Stimulated activated CD4-positive, alpha-beta T cell treated with anti-CD3 and anti-CD28 coated beads, Interleukin-15, amount 100 ng/mL, for 1 hour (primary cell): ENCODE measurements at places on chromosomes 11 and 22.

GRCh38 chr11:2678396-2678795 lies 21.4 kb downstream of the KCNQ1OT1 start:
- no peak for DNase-seq

DNA sequence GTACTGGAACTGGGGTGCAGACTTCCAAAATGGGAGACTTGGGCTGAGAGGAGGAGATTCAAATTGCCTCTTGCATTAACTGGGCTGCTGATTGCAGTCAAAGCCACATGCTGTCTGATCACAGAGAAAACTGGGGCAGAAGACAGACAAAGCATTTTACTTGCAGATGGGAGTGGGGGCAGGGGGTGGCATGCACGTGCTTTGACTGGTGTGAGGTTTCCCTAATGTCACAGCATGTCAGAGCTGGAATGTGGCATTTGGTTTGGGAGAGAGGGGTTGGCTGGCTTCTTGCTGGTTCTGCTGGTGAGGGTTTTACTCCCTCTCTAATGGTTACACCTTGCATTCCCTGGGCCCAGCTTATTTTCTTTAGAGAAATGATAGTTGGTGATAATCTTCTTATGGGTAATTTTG lies 2.9 kb downstream of the TUB start:
- DNase-seq: no peak

GRCh38 chr11:8581300-8581699 lies 12.7 kb downstream of the STK33 start:
- no peak for DNase-seq

- no peak for DNase-seq
Observed at GRCh38 chr22:22369964-22370270, 125.3 kb downstream of the VPREB1 start.

DNA sequence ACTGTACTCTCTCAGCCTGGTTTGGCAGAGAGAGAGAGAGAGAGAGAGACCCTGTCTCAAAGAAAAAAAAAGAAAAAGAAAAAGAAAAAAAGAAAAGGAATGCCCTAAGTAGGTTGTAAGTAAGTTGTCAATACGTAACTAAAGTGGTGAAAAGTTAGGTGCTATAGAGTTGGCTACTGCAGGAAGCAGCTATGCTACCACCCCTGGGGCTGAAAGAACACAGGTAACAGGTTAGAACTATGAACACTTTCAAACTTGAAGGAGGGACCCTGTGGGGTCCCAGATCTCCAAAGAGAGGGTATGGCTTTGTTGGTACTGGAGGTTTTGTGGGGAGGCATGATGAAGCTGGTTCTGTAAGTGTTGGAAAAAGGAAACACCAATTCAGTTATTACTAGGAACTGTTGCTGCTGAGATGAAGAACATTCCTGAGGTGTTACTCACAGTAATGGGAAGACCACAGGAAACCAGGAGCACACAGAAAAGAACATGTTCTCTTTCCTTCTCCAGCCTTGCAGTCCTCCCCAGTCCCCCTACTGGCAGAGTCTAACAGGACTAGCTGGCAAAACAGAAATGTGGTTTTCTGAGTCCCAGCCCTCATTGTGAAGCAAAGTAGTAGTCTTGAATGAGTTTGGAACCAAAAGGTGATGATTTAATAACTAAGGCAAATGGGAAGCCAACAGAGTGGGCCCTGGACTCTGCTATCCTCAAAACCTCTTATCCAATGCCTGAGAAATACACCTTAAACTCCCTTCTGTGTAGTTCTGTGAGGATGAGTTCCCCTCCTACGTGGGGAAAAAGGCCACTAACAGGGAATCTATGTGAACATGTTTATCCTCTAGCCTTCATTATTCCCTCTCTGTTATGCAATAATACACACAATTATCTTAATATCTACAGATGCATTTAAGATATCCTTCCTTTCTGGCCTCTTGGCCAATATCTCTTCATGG lies 427.0 kb upstream of the DDI1 start:
- DNase-seq: no peak

GRCh38 chr11:58671983-58672633 lies 49.6 kb downstream of the CNTF start:
- no peak for DNase-seq

DNA sequence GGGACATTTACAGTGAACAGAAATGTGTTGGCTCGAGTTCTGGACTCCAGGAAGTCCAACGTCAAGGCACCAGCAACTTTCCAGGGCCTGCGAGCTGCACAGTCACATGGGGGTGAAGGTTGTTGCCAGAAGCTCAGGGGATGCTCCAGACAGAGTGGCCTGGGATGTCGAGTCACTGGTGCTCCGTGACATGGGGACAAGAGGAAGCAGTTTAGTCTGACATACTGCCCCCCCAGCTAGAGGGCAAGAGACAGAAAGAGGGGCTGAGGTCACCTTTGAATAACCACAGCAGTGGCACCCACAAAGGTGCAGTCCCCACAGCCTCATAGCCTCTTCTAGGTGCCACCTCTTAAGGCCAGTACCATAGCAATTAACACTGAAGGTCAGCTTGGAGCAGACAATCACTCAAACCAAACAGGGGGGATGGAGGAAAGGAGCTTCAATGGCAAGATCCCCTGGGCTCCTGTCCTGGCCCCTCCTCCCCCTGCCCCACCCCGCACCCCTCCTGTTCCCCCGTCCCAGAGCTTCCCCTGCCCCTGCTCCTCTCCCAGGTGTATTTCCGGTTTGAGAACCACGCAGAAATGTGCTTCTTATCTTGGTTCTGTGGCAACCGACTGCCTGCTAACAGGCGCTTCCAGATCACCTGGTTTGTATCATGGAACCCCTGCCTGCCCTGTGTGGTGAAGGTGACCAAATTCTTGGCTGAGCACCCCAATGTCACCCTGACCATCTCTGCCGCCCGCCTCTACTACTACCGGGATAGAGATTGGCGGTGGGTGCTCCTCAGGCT lies 3.8 kb downstream of the APOBEC3D start:
- DNase-seq: no peak

DNA sequence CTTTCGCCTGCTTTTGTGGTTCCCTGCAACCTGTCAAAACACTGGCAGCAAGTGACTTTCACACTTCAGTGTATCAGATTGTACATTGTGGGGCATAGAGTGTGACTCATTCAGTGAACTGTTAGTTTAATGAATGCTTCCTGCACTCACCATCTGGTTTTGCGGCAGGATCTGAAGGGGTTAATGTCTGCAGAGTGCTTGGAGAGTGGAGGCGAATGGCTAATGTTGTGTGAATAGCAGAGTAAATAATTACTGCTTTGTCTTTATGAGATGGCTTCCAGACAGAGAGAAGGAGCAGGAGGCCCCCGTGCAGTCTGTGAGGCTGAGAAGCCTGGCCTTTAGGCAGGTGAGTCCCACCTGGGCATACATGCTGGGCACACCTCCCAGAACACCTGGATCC lies 454.3 kb upstream of the KIRREL3 start:
- DNase-seq: no peak

- no peak for DNase-seq
Observed at GRCh38 chr11:77806415-77806814, 14.1 kb downstream of the RSF1 start.

GRCh38 chr11:118916842-118917388 lies 8.8 kb downstream of the BCL9L start:
- DNase-seq: no peak

- no peak for DNase-seq
Observed at GRCh38 chr11:19812710-19813109, 100.1 kb downstream of the NAV2 start.

- no peak for DNase-seq
Observed at GRCh38 chr22:17471886-17472535, 91.3 kb upstream of the SLC25A18 start.

- DNase-seq: no peak
Observed at GRCh38 chr11:11502263-11502861, 119.4 kb downstream of the GALNT18 start.

DNA sequence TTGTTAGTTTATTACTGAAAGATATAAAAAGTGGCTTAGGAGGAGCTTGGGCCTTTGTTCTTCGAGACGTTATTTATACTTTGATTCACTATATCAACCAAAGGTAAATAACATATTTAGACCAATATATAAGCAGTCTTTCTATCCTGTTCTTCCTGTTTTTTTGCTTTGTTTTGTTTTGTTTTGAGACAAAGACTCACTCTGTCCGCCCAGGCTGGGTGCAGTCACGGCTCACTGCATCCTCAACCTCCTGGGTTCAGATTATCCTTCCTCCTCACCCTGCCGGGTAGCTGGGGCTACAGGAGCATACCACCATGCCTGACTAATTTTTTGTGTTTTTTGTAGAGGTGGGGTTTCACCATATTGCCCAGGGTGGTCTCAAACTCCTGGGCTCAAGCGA lies 66.8 kb downstream of the ATM start:
- DNase-seq: no peak

DNA sequence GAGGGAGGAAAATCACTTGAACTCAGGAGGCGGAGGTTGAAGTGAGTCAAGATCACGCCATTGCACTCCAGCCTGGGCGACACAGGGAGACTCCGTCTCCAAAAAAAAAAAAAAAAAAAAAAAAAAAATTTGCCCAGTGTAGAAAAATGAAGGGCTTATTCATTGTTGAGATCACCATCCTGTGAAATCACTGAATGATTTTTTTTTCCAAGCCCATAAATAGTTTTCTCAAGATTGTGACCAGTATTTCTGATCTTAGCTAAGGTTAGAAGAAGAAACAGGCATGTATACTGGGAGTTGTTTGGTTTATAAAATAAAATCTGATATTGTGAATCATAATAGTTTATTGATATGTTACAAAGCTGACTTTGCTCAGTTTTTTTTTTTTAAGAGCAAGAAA lies 269.4 kb downstream of the CADM1 start:
- DNase-seq: no peak

DNA sequence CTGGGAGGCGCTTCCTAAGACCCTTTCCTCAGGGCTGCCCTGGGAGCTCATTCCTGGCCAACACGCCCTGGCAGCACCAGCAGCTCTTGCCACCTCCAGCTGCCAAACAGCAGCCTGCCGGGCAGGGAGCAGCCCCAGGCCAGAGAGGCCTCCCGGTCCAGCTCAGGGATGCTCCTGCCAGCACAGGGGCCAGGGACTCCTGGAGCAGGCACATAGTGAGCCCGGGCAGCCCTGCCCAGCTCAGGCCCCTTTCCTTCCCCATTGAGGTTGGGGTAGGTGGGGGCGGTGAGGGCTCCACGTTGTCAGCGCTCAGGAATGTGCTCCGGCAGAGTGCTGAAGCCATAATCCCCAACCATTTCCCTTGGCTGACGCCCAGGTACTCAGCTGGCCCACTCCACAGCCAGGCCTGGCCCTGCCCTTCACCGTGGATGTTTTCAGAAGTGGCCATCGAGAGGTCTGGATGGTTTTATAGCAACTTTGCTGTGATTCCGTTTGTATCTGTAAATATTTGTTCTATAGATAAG lies 7.6 kb downstream of the SLC39A13 start:
- no peak for DNase-seq

GRCh38 chr11:126793596-126793995 lies 207.0 kb downstream of the KIRREL3 start:
- no peak for DNase-seq

DNA sequence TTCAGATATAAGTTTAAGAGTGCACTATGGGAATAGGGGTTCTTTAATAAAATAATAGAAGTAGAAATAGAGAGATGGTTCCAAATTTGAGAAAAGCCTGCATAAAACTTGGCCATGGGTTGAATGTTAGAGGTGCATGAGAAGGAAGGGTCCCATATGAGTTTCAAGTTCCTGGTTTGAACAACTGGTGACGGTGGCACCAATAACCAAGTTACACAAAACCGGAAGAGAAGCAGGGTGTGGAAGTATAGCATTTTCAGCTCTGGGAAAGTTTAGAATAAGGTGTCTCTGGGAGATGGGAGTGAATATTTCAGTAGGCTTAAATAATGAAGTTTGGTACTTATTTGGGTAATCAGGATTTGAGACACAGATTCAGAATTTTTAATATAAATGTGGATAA lies 2.4 kb downstream of the CASP1 start:
- DNase-seq: no peak

- DNase-seq: no peak
Observed at GRCh38 chr11:2569321-2569721, 124.5 kb downstream of the KCNQ1 start.

- no peak for DNase-seq
Observed at GRCh38 chr11:85602526-85603213, 24.5 kb downstream of the DLG2 start.

- no peak for DNase-seq
Observed at GRCh38 chr22:25658633-25659032, 83.4 kb upstream of the MYO18B start.

- no peak for DNase-seq
Observed at GRCh38 chr11:67251841-67252240, 14.4 kb upstream of the GRK2 start.

- DNase-seq: no peak
Observed at GRCh38 chr22:30887453-30887852, 81.1 kb downstream of the MORC2 start.

- no peak for DNase-seq
Observed at GRCh38 chr11:61861634-61862033, 29.7 kb downstream of the FADS3 start.

GRCh38 chr11:131664293-131664692 lies 293.9 kb downstream of the NTM start:
- no peak for DNase-seq

DNA sequence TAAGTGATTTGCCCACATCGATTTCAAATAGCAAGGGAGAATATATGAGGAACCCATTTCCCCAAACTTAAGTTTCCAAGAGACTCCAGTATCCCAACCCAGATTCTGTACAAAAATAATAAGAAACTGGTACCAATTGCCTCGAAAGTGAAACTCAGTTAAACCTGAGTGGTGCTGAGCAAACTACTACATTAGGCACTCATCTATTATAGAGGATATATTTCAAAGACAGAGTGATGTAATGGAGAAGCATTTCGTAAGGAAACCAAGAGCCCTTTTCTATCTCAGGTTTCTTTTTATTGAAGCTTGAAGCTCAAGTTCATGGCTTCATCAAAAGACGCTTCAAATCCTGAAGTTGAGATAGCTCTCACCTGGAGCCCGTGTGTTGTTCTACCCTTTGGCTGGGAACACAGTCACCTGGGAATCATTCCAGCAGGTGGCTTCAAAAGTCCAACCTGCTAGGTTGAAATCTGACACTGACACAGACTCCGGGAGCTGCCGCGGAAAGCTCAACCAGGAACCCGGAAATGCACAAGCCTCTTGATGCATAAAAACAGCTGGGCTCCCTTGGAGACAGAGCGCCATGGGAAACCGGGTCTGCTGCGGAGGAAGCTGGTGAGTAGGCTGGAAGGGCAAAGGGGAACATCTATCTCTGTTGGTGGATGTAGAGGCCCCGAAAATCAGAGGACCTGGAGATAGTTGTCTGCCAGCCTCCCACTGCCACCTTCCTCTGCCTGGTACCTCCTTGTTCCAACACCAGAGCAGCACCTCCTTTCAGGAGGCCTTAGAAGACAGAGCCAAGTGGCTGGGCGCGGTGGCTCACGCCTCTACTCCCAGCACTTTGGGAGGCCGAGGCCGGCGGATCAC lies at the start of gene C11orf52:
Gene C11orf52 (plus strand): TSS at position 524 of the 867 bp plus-strand sequence. CDS start 60 bp downstream, at position 584.
- no peak for DNase-seq
